Astrocyte (in vitro differentiated cells and primary cell): ENCODE measurements at places on chromosomes 7 and 10.
A peak's percentile ranks its signal among the peaks of the same experiment; 100 is the strongest.

DNA sequence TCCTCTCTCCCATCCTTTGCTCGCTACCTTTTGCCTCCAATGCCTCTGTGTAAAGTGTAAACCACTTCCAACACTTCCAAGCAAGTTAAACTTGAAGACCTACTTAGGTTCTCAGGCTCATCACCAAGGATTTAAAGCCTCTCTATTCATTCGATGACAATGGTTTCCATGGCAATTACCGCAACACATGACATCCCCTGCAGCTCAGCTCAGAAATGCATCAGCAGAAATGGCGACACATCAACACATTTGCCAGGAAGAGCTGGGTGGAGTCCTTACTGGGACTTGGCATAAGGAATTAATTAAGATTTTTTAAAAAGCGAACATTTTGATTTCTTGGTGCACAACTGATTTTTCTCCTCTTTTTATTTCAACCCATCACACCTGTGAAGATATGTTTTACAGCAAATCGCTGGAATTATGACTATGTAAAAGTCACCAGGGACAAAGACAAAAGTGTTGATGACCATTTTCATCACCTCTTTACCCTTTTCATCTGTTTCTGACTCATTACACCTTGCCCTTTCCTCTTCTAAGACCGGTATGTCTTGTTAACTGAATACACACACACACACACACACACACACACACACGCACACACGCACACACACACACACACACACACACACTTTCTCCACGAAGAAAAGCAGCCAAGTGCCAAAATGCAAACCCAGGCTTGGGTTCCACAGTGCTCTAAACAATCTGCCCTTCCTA, 453.4 kb upstream of the CELF2 start:
- H3K27ac ChIP-seq = no peak overlapping the region
- H3K4me3 ChIP-seq = no peak overlapping the region
- no peaks in the 10 kb centered on the region for H3K36me3 ChIP-seq
- H3K4me1 ChIP-seq = no peaks in the 10 kb centered on the region
- no peak for DNase-seq
- H3K27me3 ChIP-seq = no peaks in the 10 kb centered on the region

GRCh38 chr7:50977421-50977820, 194.7 kb upstream of the GRB10 start:
- no peak for DNase-seq
- no peaks in the 10 kb centered on the region for H3K36me3 ChIP-seq
- H3K4me3 ChIP-seq = no peak overlapping the region
- H3K4me1 ChIP-seq = no peaks in the 10 kb centered on the region
- H3K27me3 ChIP-seq = no peaks in the 10 kb centered on the region

- no peaks in the 10 kb centered on the region for H3K36me3 ChIP-seq
- no peak for DNase-seq
- H3K27me3 ChIP-seq = no peaks in the 10 kb centered on the region
- no peak overlapping the region for H3K27ac ChIP-seq
- no peak overlapping the region for H3K4me3 ChIP-seq
Measured at GRCh38 chr7:83610649-83611304, 38.2 kb downstream of the SEMA3E start.

DNA sequence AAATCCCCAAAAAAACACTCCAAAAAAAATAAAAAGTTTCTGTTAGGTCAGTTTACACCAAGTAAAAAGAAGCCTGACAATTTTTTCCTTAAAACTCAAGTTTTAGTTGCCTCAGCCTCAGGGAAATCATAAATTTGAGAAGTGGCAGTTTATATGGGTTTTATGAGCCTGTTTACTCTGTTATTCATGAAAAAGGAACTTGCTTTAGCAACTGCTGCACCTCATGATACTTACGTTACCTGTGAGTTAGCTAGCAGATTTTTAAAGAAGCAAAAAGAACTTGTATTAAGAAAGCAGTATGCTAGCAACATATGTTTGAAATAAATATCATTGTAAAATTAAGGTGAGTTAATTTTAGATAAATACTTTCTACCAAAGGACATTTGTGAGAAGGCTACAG, 1264.5 kb upstream of the PHF14 start:
- DNase-seq = no peak
- no peaks in the 10 kb centered on the region for H3K27me3 ChIP-seq
- no peak overlapping the region for H3K27ac ChIP-seq
- no peaks in the 10 kb centered on the region for H3K4me1 ChIP-seq

- H3K4me1 ChIP-seq = peaks cover 32% of the 10 kb centered on the region
- peak overlapping the region; percentile 91 for H3K27ac ChIP-seq
- H3K36me3 ChIP-seq = no peaks in the 10 kb centered on the region
- peak; percentile 43 for DNase-seq
Measured at GRCh38 chr7:41706228-41706930, 3.5 kb upstream of the INHBA start.

DNA sequence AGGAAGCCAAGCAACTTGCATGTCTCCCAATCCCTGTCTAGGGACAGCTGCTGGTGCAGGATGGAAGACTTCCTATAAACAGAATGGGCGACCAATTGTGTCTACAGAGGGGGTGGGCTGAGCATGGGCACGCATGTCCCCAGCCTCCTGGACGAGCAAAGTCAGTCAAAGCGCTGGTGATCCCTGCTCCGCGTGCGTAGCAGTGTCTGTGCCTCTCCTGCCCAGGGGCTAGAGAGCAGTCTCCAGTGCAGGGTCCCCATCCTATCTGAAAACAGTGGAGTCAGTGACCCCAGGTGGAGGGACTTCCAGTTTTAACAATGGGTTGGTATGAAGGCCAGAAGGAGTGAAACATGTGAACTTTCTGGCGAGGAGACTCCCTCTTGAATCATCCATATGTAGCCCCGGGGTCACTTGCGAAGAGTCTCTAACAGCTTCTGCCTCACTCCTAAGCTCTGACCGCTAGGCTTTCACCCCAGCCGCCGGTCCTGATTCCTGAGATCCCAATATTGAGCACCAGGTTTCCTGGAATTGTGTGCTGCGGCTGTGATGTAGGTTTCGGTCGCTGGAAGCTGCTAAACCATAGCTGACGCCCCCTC, 714 bp upstream of the CASP2 start:
- no peak for DNase-seq
- no peaks in the 10 kb centered on the region for H3K27me3 ChIP-seq
- H3K4me1 ChIP-seq = peaks cover 8% of the 10 kb centered on the region
- H3K4me3 ChIP-seq = peak overlapping the region; percentile 36

DNA sequence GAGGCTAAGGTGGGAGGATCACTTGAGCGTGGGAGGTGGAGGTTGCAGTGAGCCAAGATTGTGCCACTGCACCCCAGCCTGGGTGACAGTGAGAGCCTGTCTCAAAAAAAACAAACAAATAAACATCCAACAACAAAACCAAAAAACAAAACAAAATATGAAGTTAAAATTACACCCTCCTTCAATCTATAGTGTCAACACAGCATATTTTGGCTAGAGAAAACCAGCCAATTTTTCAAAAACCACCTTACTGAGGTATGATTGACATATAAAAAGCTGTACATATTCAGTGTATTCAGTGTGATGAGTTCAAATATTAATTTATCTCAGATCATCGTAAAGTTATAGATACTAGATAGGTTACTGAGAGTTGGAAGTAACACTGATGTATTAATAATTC, 102.4 kb downstream of the ICA1 start:
- H3K4me1 ChIP-seq = no peaks in the 10 kb centered on the region
- no peaks in the 10 kb centered on the region for H3K36me3 ChIP-seq
- no peak overlapping the region for H3K4me3 ChIP-seq
- no peak overlapping the region for H3K27ac ChIP-seq
- no peaks in the 10 kb centered on the region for H3K27me3 ChIP-seq

GRCh38 chr7:1087952-1088920, at the start of gene GPER1:
Gene GPER1 (plus strand): TSS chr7:1088113. CDS start chr7:1091729, 3,616 bp downstream.
- peak within 1 kb of the TSS; percentile 52 for H3K4me3 ChIP-seq
- H3K4me1 ChIP-seq = peaks cover 47% of the 10 kb centered on the region
- no peak for DNase-seq
- peak within 1 kb of the TSS; percentile 70 for H3K27ac ChIP-seq
- H3K27me3 ChIP-seq = no peaks in the 10 kb centered on the region

DNA sequence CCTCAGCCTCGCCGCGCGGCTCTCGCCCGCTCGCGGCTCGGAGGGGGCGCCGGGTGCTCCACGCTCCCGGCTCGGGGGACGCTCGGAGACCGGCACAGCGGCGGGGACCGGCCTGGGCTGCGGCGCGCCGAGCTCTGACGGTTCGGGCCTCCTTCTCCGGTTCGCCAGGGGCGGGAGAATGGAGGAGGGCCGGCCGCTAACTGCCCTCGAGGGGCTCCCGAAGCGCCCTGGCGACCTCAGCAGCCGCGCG, 232 bp upstream of the GRID1 start:
- H3K27me3 ChIP-seq = peaks cover 63% of the 10 kb centered on the region
- H3K4me3 ChIP-seq = peak overlapping the region; percentile 10
- DNase-seq = no peak
- H3K27ac ChIP-seq = no peak overlapping the region

GRCh38 chr7:138919216-138919615, 62.0 kb downstream of the KIAA1549 start:
- no peaks in the 10 kb centered on the region for H3K36me3 ChIP-seq
- H3K4me1 ChIP-seq = peaks cover 12% of the 10 kb centered on the region
- H3K27ac ChIP-seq = no peak overlapping the region

GRCh38 chr7:74324531-74325209, 35.5 kb downstream of the CLIP2 start:
- no peak overlapping the region for H3K4me3 ChIP-seq
- DNase-seq = no peak
- no peaks in the 10 kb centered on the region for H3K36me3 ChIP-seq
- no peak overlapping the region for H3K27ac ChIP-seq
- no peaks in the 10 kb centered on the region for H3K27me3 ChIP-seq

GRCh38 chr10:718143-718700, 28.8 kb upstream of the DIP2C start:
- no peaks in the 10 kb centered on the region for H3K4me1 ChIP-seq
- no peaks in the 10 kb centered on the region for H3K27me3 ChIP-seq
- H3K36me3 ChIP-seq = no peaks in the 10 kb centered on the region

- no peaks in the 10 kb centered on the region for H3K4me1 ChIP-seq
- no peak overlapping the region for H3K4me3 ChIP-seq
- H3K27ac ChIP-seq = no peak overlapping the region
- DNase-seq = no peak
- H3K36me3 ChIP-seq = no peaks in the 10 kb centered on the region
Measured at GRCh38 chr10:11095374-11095801, 77.7 kb downstream of the CELF2 start.

GRCh38 chr10:14815681-14816080, 22.2 kb downstream of the CDNF start:
- H3K4me1 ChIP-seq = peaks cover 5% of the 10 kb centered on the region
- DNase-seq = peak; percentile 49
- no peak overlapping the region for H3K4me3 ChIP-seq

DNA sequence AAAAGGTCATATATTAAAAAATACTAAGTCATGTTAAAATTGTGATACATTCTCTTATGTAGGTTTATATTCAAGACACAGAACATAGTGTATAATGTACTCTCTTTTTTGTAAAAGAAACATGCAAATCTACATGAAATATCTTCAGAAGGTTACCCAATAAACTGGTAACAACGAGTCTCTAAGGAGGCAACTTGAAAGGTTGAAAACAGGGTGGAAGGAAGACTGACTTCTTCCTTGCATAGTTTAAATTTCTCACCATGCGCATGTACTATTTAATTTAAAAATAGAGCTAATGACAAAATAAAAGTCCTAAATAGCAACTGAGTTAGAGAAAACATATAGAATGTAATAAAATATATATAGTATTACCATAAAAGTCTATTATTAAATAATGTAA, 132.5 kb downstream of the NT5C2 start:
- H3K4me1 ChIP-seq = no peaks in the 10 kb centered on the region
- H3K27me3 ChIP-seq = no peaks in the 10 kb centered on the region
- no peak for DNase-seq
- H3K4me3 ChIP-seq = no peak overlapping the region

- peak; percentile 14 for DNase-seq
- H3K36me3 ChIP-seq = peaks cover 10% of the 10 kb centered on the region
- H3K4me1 ChIP-seq = no peaks in the 10 kb centered on the region
- H3K27me3 ChIP-seq = no peaks in the 10 kb centered on the region
- H3K4me3 ChIP-seq = no peak overlapping the region
- no peak overlapping the region for H3K27ac ChIP-seq
Measured at GRCh38 chr7:101315336-101315735, 6.3 kb downstream of the IFT22 start.

- H3K4me3 ChIP-seq = no peak overlapping the region
- no peaks in the 10 kb centered on the region for H3K27me3 ChIP-seq
- H3K27ac ChIP-seq = no peak overlapping the region
- H3K36me3 ChIP-seq = no peaks in the 10 kb centered on the region
Measured at GRCh38 chr10:14507176-14507575, 176.5 kb upstream of the FRMD4A start.

- H3K27me3 ChIP-seq = no peaks in the 10 kb centered on the region
- peaks cover 4% of the 10 kb centered on the region for H3K4me1 ChIP-seq
- DNase-seq = no peak
- peaks cover 21% of the 10 kb centered on the region for H3K36me3 ChIP-seq
- H3K27ac ChIP-seq = no peak overlapping the region
Measured at GRCh38 chr10:5897053-5897340, 7.0 kb downstream of the FBH1 start.

DNA sequence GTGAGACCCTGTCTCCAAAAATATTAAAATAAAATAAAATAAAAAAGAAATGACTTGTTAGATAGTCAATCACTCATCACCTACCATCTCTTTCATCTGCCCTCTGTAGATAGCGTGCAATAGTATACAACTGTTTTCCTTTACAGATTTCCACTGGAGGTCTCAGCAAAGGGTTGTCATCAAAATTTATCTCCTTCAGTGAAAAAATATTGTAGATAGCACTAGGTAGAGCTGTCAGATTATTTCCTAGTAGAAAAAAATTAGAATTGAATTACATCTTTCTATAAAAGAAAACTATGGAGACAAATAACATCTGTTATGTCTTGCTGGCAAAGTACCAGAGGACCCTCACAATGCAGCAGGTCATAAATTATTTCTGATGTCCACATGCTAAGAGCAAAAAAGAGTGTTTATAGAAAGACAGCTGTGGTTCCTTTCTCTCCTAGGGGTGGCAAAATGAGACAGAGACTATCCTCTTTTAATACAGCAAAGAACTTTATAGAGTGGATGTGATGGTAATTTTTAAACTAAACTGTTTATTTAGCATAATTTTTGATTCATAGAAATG, 16.3 kb upstream of the CYP51A1 start:
- no peak overlapping the region for H3K27ac ChIP-seq
- no peaks in the 10 kb centered on the region for H3K27me3 ChIP-seq
- H3K4me1 ChIP-seq = no peaks in the 10 kb centered on the region
- DNase-seq = no peak
- H3K36me3 ChIP-seq = no peaks in the 10 kb centered on the region
- H3K4me3 ChIP-seq = no peak overlapping the region

DNA sequence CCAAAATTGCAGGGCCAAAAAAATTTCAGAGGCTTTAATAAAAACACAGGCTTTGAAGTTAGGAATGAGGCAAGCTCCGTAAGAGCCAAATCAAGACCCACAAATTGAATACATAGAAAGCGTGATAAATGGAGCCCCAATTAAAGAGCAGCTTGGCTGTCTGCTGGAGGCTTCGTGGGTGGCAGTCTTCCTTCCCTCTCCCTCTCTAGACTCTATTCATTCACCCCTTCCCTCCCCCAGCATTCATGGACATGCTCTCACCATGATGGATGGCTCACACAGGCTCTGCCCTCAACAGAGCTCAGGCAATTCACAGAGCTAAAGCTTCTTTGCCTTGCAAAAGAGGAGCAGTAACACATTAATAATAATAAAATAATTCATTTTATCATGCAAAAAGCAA, 214.1 kb downstream of the HERPUD2 start:
- no peak for DNase-seq
- H3K27me3 ChIP-seq = no peaks in the 10 kb centered on the region
- H3K4me1 ChIP-seq = no peaks in the 10 kb centered on the region
- no peaks in the 10 kb centered on the region for H3K36me3 ChIP-seq
- no peak overlapping the region for H3K4me3 ChIP-seq
- no peak overlapping the region for H3K27ac ChIP-seq
